ENCODE measurements at places on chromosomes 2 and 18. TPM values are rescaled to one million over a fixed set of nuclear protein-coding genes. Genes with fewer than 3 reads are reported as not detected.

Gene LIMS2
- polyA plus RNA-seq, result 437 TPM

Gene PLEKHH2
- 0.91 TPM for polyA plus RNA-seq

Gene CKAP2L
- 1.3 TPM for polyA plus RNA-seq

Gene SETBP1
- polyA plus RNA-seq, result 2.0 TPM

Gene ERBB4
- under 0.01 TPM for polyA plus RNA-seq

Gene CYP27C1
- 0.23 TPM for polyA plus RNA-seq

Data from spleen (tissue), 13 donors.